Fibroblast of lung (primary cell): ENCODE measurements at places on chromosomes 2 and 18. TPM values are rescaled to one million over a fixed set of nuclear protein-coding genes. Genes with fewer than 3 reads are reported as not detected.

Gene ABCG5
- total RNA-seq = not detected in 2 replicates

Gene FMNL2
- 25.4 and 30.2 TPM in 2 replicates for total RNA-seq

Gene SULT1C2
- under 0.01 and 0.26 TPM in 2 replicates for total RNA-seq

Gene POMC
- total RNA-seq = 0.66 and 1.8 TPM in 2 replicates

Gene KLHL41
- 3.8 and 4.6 TPM in 2 replicates for total RNA-seq

Gene OR6B3
- total RNA-seq = not detected in 2 replicates

Gene CYTIP
- total RNA-seq = not detected in 2 replicates
